ENCODE measurements at places on chromosomes 11 and 22. TPM values are rescaled to one million over a fixed set of nuclear protein-coding genes. Genes with fewer than 3 reads are reported as not detected.

GRCh38 chr11:83661491-83662350 is 375.6 kb upstream of the CCDC90B start:
- DNase-seq = no peak

DNA sequence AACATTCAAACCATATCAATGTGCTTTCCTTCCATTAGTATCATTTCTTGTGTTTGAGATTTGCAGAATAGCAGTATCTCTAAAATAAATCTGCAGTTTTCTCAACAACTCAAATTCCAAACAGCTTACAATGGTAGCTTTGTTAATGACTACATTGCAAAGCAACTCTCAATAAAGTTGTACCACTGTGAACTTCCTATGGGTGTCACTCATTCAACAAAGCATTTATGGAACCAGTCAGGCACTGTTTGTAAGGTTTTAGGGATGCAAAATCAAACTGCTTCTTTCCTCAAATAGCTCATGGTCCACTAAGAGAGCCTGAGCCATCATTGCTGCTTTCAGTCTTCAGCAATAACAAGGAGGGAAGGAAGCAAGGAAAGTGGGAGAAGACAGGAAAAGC is 91.0 kb downstream of the CCDC83 start:
- DNase-seq = no peak

DNA sequence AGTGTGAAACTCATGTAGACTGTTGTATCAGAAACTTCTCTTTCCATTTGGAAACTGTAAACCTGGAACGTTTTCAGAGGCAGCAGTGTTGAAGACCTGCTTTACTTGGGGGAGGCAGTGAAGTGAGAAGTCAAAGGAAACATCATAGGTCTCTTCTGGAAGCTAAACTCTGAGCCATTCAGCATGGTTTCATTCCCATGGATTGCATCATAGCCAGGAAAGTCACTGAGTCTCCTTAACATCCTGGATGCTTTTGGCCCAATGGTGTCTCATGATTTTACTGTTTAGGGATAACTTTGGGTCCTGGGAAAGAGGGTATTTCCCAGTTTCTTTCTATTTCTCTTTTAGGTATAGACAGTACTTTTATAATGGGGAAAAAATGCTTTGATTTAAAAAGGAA is 153.2 kb upstream of the E2F8 start:
- no peak for DNase-seq

Gene MN1
- total RNA-seq = 10.5 TPM

Gene NF2
- total RNA-seq = 27.4 TPM

All from NCI-H460 (cell line).